ENCODE measurements at places on chromosomes 16 and 17.

- H3K27me3 ChIP-seq: no peaks in the 10 kb centered on the region
- H3K4me1 ChIP-seq: no peaks in the 10 kb centered on the region
- no peak for DNase-seq
- H3K36me3 ChIP-seq: no peaks in the 10 kb centered on the region
- no peak overlapping the region for H3K4me3 ChIP-seq
Measured at GRCh38 chr16:30482366-30482765, 9.8 kb downstream of the ITGAL start.

- 0 out of 2 replicates have a peak, but pooled peaks cover under 1% of the 10 kb centered on the region for H3K4me1 ChIP-seq
- no peaks in the 10 kb centered on the region for H3K36me3 ChIP-seq
- H3K27ac ChIP-seq: no peak overlapping the region
Measured at GRCh38 chr17:67711916-67712315, 5.8 kb upstream of the NOL11 start.

- no peaks in the 10 kb centered on the region for H3K4me1 ChIP-seq
- DNase-seq: no peak
- H3K27ac ChIP-seq: no peak overlapping the region
- H3K27me3 ChIP-seq: no peaks in the 10 kb centered on the region
- H3K4me3 ChIP-seq: no peak overlapping the region
Measured at GRCh38 chr16:53112015-53112414, 57.2 kb downstream of the CHD9 start.

DNA sequence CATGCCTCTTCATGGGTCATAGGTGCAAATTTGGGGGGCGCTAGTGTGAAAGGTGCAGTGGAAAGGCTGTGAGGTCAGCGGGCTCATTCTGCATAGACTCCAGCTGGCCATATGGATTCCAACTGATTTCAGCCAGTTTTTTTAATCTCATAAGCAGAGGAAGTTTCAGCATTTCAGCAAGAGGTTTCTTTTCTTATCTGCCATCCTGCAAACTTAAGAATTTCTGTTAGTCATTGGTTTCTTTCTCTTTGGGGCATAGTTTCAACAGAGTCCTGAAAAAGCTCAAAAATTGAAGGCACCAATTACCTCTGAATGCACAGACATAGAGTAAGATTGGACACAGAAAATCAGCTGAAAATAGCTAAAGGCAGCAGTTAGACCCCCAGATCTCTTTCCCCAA lies 16.2 kb upstream of the ALOX15 start:
- H3K4me3 ChIP-seq: no peak overlapping the region
- no peaks in the 10 kb centered on the region for H3K4me1 ChIP-seq
- H3K36me3 ChIP-seq: no peaks in the 10 kb centered on the region
- DNase-seq: no peak
- H3K27ac ChIP-seq: no peak overlapping the region

GRCh38 chr16:10946308-10946707 lies 1.9 kb downstream of the CLEC16A start:
- no peak overlapping the region for H3K27ac ChIP-seq
- DNase-seq: no peak
- H3K27me3 ChIP-seq: no peaks in the 10 kb centered on the region
- no peaks in the 10 kb centered on the region for H3K4me1 ChIP-seq
- no peak overlapping the region for H3K4me3 ChIP-seq

- peaks cover 80% of the 10 kb centered on the region for H3K4me1 ChIP-seq
- peak; percentile 60 for DNase-seq
- H3K36me3 ChIP-seq: no peaks in the 10 kb centered on the region
- H3K27me3 ChIP-seq: no peaks in the 10 kb centered on the region
Measured at GRCh38 chr17:40309031-40309948, at the start of gene RARA. Gene RARA (plus strand): TSS chr17:40309180. CDS start chr17:40331219, 22,039 bp downstream.

DNA sequence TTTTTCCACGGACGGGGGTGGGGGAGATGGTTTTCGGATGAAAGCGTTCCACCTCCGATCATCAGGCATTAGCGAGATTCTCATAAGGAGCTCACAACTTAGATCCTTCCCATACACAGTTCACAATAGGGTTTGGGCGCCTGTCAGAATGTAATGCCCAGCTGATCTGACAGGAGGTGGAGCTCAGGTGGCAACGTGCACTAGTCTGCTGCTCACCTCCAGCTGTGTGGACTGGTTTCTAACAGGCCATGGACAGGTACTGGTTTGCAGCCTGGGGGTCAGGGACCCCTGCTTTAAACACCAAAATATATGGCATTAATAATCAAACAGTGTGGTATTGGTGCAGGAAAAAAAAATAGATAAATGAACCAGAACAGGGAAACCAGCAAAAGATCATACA lies 157.5 kb upstream of the NLRP1 start:
- H3K4me1 ChIP-seq: no peaks in the 10 kb centered on the region
- no peaks in the 10 kb centered on the region for H3K36me3 ChIP-seq
- no peak overlapping the region for H3K4me3 ChIP-seq
- no peak overlapping the region for H3K27ac ChIP-seq
- DNase-seq: no peak

DNA sequence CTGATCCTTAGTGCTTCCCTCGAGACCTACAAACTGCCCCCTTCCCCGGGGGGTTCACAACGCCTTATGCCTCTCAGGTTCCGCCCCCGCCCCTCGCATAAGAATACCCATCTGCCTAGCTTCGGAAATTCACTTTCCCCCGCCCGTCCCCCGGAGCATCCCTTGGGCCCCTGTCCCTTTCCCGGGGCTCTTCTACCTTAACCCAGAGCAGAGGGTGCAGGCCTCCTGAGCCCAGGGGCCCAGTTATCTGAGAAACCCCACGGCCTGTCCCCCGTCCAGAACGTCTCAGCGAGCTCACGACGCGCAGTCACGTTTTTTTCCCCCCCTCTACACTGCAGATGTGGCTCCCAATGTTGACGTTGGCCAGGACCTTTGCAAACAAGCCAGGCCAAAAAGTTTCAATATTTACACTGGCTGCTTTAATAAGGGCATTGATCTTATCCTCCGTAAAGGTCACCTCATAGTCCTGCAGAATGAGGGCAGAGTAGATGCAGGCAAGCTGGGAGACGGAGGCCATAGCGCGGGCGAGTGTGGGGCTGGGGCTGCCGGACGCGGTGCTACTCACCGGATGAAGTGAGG lies 1.4 kb upstream of the NBR1 start:
- no peaks in the 10 kb centered on the region for H3K36me3 ChIP-seq
- no peak for DNase-seq
- peak overlapping the region; percentile 69 for H3K27ac ChIP-seq
- peak overlapping the region; percentile 66 for H3K4me3 ChIP-seq
- H3K27me3 ChIP-seq: no peaks in the 10 kb centered on the region
- H3K4me1 ChIP-seq: peaks cover 6% of the 10 kb centered on the region

DNA sequence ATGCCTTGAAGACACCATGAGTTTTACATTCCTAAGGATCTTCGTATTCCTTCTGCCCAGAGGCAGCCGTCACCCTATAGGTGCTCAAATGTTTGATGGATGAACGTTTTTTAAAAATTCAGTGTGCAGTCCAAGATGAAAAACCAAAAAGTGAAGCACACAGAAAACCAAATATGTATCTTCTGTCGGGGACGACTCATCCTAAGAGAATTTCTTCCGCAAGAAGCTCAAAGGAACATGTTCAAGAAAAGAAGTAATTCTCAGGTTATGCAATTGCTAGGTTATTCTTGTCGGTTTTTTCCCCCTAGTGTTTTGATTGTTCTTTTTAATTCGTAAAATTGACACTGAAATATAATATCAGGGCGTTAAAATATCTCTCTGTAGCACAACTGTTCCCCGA lies 1.4 kb downstream of the CENPV start:
- no peaks in the 10 kb centered on the region for H3K27me3 ChIP-seq
- no peaks in the 10 kb centered on the region for H3K36me3 ChIP-seq

- no peaks in the 10 kb centered on the region for H3K36me3 ChIP-seq
- H3K4me3 ChIP-seq: no peak overlapping the region
- no peak for DNase-seq
- H3K4me1 ChIP-seq: no peaks in the 10 kb centered on the region
Measured at GRCh38 chr17:67247416-67247900, 2.5 kb upstream of the HELZ start.

- DNase-seq: peak; percentile 77
- H3K36me3 ChIP-seq: no peaks in the 10 kb centered on the region
- H3K27ac ChIP-seq: no peak overlapping the region
- no peak overlapping the region for H3K4me3 ChIP-seq
- peaks cover 25% of the 10 kb centered on the region for H3K4me1 ChIP-seq
Measured at GRCh38 chr16:78796221-78796866, 696.9 kb downstream of the WWOX start.

- no peak overlapping the region for H3K4me3 ChIP-seq
- no peak overlapping the region for H3K27ac ChIP-seq
- H3K27me3 ChIP-seq: no peaks in the 10 kb centered on the region
- DNase-seq: peak; percentile 48
- H3K36me3 ChIP-seq: 0 out of 2 replicates have a peak, but pooled peaks cover 2% of the 10 kb centered on the region
Measured at GRCh38 chr16:397736-398332, 835 bp downstream of the NME4 start.

GRCh38 chr17:60398227-60398959 lies 6.5 kb upstream of the USP32 start:
- H3K36me3 ChIP-seq: no peaks in the 10 kb centered on the region
- no peak overlapping the region for H3K4me3 ChIP-seq
- no peaks in the 10 kb centered on the region for H3K4me1 ChIP-seq
- no peak overlapping the region for H3K27ac ChIP-seq
- no peak for DNase-seq
- no peaks in the 10 kb centered on the region for H3K27me3 ChIP-seq

GRCh38 chr16:1565083-1565805 lies 31.8 kb downstream of the TMEM204 start:
- no peaks in the 10 kb centered on the region for H3K4me1 ChIP-seq
- H3K36me3 ChIP-seq: no peaks in the 10 kb centered on the region
- no peak overlapping the region for H3K27ac ChIP-seq
- no peaks in the 10 kb centered on the region for H3K27me3 ChIP-seq
- no peak for DNase-seq

GRCh38 chr17:39016193-39017153 lies 49.3 kb upstream of the FBXO47 start:
- no peak overlapping the region for H3K27ac ChIP-seq
- no peaks in the 10 kb centered on the region for H3K36me3 ChIP-seq

DNA sequence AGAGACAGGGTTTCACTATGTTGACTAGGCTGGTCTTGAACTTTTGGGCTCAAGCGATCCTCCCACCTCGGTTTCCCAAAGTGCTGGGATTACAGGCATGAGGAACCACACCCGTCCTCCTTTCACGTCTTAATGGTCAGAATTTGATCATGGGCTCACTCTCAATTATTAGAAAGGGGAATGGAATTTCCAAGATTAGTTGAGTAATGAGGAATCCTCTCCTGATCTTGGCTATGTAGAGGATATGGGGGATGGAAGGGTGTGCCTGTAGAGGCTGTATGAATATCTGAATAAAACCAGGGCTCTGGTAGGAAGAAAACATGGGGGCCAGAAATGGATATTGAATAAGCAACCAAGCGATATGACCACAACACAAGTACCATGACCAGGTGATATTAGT lies 25.9 kb upstream of the SMURF2 start:
- no peak overlapping the region for H3K27ac ChIP-seq
- no peak for DNase-seq
- H3K27me3 ChIP-seq: no peaks in the 10 kb centered on the region
- no peak overlapping the region for H3K4me3 ChIP-seq
- H3K36me3 ChIP-seq: no peaks in the 10 kb centered on the region

DNA sequence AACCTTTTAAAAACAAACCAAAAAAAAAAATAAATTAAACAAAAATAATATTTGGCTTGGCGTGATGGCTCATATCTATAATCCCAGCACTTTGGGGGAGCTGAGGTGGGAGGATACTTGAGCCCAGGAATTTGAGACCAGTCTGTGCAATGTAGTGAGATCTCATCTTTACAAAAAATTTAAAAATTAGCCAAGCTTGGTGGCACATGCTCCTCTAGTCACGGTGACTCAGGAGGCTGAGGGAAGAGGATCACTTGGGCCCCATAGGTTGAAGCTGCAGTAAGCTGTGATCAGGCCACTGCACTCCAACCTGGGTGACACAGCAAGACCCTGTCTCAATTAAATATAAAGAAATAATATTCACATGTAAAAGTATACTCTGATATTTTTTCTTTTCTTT lies 12.2 kb downstream of the GNGT2 start:
- H3K4me3 ChIP-seq: no peak overlapping the region
- H3K27ac ChIP-seq: no peak overlapping the region
- DNase-seq: no peak
- no peaks in the 10 kb centered on the region for H3K27me3 ChIP-seq
- no peaks in the 10 kb centered on the region for H3K36me3 ChIP-seq
- no peaks in the 10 kb centered on the region for H3K4me1 ChIP-seq

DNA sequence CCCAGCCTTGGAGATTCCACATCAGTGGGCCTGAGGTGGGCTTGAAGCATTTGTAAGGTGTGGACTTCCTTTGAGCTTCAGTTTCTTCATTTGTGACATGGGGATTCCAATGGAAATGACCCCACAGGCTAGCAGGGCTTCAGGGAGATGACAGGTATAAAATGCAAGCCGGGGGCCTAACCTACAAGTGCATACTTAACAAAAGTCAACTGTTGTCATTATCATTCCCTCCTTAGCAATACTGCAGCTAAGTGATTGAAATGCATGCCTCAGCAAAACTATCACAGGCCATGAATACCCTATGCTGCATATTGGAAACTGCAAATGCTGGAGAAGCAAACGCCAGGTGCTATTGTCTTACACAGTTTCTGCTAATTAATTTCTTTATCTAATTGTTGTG lies 19.8 kb downstream of the CCL4 start:
- no peaks in the 10 kb centered on the region for H3K36me3 ChIP-seq
- H3K4me3 ChIP-seq: no peak overlapping the region
- H3K27ac ChIP-seq: no peak overlapping the region
- H3K4me1 ChIP-seq: no peaks in the 10 kb centered on the region
